Right renal cortex interstitium (tissue), 3 donors: ENCODE measurements at places on chromosomes 11 and 22.

GRCh38 chr11:75734491-75735180 lies 17.0 kb downstream of the MOGAT2 start:
- DNase-seq = no peak

DNA sequence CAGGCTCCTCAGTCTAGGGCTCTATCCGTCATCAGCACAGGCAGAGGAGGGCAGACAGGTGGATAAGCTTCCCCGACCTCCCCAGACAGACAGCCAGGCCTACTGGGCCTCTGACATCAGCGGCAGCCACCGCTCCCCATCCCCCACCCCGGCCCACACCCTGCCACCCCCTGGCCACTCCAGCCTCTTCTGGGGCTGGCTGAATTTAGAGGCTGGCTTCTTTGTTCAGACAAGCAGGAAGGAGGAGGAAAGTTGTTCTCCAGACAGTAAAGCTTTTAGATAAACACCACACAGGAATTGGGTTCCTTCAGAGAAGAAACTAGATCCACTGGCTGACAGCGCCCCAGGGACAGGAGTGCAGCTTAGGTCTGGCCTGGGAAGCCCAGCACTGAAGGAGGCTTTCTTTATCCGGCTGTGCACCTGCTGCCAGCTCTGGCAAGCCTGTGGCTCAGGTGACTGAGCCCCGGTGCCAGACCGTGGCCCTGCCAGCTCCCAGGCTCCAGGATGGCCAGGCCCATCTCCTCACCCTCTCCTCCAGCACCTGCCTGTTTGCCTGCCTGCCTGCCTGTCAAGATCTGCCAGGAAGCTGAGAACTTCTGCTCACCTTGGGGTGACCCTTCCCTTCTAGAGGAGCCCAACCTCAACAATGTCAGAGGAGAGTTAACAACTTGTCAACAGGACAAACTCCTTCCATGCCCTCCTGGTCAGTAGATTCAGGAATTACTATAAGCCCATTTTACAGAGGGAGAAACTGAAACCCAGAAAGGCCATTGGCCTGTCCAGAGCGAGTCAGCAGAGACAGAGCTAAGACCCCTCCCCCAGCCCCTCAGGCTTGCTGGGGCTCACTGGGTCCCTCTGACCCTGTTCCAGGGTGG lies 44.0 kb upstream of the KLHL35 start:
- DNase-seq = no peak

DNA sequence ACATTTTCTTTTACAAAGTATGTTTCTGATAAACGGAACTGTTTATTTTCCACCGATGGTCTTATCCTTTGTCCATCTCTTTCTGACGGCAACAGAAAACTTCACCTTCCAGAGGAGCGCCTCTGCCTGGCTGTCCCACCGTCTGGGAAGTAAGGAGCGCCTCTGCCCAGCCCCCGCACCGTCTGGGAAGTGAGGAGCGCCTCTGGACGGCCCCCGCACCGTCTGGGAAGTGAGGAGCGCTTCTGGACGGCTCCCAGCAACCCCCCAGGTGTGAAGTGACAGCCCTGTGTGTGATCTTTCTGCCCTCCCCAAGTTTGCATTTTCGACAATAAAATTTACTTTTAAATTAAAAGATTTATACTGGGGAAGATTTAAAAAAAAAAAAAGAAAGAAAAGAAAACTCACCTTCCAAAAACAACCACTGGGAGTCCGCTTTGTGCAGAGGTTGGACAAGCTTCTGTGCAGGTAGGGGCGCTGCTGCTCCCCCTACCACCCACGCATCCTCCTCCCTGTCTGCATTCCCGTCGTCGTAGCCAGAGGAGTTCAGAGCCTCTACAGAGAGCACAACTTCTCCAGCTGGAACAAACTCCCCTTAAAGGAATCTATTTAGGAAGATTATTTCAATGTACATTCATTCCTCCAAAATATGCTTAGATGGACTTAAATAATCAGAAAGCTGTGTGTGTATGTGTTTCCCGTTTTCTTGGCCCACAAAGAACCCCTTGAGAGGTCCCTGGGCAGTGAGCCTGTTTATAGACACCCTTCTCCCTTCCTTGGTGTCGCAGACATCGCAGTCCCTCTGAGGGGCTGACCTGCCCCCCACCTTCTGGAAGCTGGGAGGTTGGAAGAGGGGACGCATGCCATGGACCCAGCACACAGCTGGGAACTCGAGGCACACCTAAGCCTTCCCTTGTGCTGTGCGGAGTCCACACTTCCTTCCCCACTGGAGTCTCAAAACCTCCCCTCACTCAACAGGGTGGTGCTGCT lies 849 bp upstream of the APOBEC3B start:
- no peak for DNase-seq

DNA sequence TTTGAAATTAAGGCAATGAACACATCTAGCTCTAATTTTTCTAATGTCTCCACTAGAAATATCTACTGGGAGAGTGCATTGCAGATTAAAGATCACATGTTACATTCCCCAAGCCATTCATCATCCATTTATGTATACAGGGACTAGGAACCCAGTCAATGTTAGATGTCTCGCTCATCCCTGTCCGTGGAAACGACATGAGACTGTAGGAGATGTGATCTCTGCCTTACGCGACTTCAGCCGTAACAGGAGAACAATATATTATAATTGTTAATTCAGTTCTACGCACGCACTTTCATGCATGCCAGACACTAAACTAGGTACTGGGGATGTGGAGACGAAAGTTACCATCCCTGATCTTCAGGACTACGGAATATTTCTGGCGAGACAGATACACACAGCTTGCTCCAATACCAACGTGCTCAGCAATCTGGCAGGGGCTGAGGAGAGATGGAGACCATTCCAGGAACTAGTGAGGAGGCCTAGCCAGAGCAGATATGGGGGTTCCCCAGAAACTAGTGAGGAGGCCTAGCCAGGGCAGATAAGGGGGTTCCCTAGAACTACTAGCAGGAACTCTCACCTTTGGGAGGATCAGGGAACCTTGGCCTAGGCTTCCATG lies 706 bp downstream of the DCPS start:
- DNase-seq = no peak

GRCh38 chr11:10868352-10868751 lies 10.5 kb upstream of the ZBED5 start:
- no peak for DNase-seq

- no peak for DNase-seq
Observed at GRCh38 chr11:13308704-13309103, 31.1 kb downstream of the BMAL1 start.

- DNase-seq = peak; percentile 10
Observed at GRCh38 chr11:41201156-41201555, 258.3 kb downstream of the LRRC4C start.

- DNase-seq = no peak
Observed at GRCh38 chr11:1843098-1843473, 4.3 kb downstream of the TNNI2 start.

- no peak for DNase-seq
Observed at GRCh38 chr11:59259047-59259446, 46.3 kb upstream of the MPEG1 start.

- DNase-seq = no peak
Observed at GRCh38 chr22:43826142-43827002, 14.3 kb upstream of the EFCAB6 start.

GRCh38 chr11:64759131-64759721 lies 548 bp downstream of the PYGM start:
- DNase-seq = no peak

GRCh38 chr11:115267238-115267781 lies 236.9 kb downstream of the CADM1 start:
- DNase-seq = no peak

GRCh38 chr11:12841946-12842630 lies 167.0 kb upstream of the RASSF10 start:
- DNase-seq = no peak

DNA sequence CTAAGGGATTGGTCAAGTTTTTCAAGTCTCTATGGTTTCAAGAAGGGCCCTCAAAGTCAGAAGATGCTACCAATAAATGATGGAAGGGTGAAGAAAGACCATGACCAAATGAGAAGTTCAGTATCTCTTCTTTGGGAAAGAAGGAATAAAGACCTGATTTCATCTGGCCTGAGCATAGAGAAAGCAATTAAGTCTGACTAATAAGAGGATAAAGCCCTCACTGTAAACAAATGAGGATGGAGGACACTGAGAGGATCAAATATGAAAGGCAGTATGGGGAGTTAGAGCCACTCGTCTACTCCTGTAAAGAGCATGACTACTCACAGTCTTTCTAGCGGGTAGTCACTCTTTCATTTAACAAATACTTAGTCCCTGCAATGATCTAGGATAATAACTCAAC lies 44.6 kb downstream of the FAM168A start:
- no peak for DNase-seq

- DNase-seq = no peak
Observed at GRCh38 chr11:45599161-45599943, 66.1 kb downstream of the CHST1 start.

- no peak for DNase-seq
Observed at GRCh38 chr11:93403930-93404329, 73.4 kb downstream of the DEUP1 start.

- no peak for DNase-seq
Observed at GRCh38 chr22:39241794-39242594, 2.8 kb downstream of the PDGFB start.

DNA sequence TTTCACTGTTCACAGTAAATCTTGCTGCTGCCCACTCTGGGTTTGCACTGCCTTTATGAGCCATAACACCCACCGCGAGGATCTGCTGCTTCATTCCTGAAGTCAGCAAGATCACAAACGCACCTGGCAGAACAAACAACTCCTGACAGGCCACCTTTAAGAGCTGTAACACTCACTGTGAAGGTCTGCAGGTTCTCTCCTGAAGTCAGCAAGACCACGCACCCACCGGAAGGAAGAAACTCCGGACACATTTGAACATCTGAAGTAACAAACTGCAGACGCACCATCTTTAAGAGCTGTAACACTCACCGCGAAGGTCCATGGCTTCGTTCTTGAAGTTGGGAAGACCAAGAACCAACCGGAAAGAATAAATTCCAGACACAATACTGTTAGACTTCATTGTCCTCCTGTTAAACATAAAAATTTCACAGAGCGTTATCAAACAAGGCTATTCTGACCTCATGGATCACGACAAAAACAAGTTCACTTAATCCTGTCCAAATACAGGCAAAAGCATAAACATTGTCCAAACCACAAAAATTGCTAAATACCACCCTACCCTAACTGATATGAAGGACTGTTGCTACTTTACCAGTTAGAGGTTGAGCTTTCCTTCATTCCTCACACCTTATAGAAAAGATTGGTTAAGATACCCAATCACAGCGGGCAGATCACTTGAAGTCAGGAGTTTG lies 3.0 kb upstream of the CCDC117 start:
- no peak for DNase-seq

DNA sequence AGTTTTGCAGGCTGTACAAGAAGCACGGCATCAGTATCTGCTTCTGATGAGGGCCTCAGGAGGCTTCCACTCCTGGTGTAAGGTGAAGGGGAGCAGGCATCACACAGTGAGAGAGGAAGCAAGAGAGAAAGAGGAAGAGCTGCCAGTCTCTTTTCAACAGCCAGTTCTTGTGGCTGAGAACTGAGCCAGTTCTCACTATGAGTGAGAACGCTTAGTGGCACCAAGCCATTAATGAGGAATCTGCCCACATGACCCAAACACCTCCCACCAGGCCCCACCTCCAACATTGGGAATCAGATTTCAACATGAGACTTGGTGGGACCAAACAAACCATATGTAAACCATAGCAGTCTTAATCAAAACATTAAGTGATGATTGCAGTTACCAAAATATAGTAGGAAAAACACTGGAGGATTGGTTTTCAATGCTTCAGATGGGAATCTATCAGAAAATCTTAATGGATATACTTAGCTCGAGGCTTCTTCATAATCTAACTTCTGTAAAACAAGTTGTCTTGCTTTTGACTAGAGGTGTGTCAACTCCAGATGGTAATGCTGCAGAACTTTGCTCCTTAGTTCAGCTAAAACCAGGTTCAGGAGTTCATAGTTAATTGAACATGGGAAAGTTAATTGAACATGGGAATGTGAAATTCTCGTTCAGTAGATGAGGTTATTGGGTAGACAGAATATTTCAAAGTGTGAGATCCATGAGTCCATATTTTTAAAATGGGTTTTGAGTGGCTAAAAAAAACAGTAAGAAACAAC lies 12.2 kb downstream of the FAR1 start:
- DNase-seq = no peak

GRCh38 chr22:17096071-17096470 lies 11.3 kb downstream of the IL17RA start:
- DNase-seq = no peak

DNA sequence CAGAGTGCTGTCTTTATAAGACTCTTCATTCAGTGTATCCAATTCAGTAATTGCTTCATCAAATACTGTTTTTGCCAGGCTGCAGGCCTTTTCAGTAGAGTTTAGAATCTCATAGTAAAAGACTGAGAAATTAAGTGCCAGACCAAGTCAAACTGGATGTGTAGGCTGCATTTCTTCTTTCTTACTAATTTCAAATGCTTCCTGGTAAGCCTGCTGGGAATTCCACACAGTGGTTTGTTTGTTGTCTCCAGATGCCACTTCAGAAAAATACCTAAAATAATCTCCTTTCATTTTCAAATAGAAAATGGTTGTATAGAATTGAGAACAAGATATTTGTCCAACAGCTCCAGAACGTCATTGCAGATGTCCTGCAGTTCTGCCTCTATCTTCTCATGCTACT lies 34.7 kb downstream of the LDHAL6A start:
- DNase-seq = no peak

- no peak for DNase-seq
Observed at GRCh38 chr22:49010070-49010863, 817.4 kb downstream of the BRD1 start.

DNA sequence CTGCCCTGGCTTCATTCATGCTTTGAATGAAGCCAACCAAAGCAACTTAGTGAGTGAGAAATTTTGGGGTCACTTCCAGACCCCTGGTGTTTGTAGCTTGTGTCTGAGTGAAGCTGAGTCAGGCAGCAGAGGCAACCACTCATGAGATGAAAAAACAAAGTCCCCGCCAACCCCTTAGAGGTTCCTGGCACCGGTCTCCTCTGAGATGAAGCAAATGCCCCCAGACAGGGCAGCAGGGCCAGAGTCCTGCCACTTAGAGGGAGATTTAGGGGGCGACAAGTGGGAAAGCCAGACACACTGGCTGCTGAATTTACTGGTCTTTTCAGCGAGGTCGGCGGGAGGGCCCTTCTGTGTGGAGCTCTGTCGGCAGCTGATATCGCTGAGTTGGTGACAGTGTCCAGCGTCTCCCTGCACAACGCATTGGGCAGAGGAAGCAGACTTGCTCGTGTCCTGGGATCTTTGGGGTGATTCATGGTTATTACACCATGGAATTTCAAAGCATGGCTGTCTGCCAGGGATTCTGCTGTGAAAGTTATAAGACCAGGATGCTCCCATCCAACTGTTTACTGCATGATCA lies 482.6 kb downstream of the MIAT start:
- DNase-seq = no peak

DNA sequence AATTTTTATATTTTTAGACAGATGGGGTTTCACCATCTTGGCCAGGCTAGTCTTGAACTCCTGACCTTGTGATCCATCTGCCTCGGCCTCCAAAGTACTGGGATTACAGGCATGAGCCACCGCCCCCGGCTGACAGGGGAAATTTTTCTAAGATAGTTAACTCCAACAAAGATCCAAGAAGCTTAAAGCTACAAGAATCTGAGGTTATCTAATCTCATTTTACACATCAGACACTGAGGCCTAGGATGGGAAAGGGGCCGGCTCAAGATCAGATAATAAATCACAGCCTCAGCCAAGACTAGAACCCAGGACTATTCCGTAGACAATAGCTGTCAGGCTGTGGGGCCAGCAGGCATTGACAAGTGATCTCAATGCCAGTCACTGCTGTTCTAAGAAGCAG lies 94.0 kb downstream of the AMBRA1 start:
- no peak for DNase-seq

- no peak for DNase-seq
Observed at GRCh38 chr11:130340671-130341319, 26.1 kb upstream of the ZBTB44 start.
